ENCODE measurements at places on chromosomes 7 and 10.

DNA sequence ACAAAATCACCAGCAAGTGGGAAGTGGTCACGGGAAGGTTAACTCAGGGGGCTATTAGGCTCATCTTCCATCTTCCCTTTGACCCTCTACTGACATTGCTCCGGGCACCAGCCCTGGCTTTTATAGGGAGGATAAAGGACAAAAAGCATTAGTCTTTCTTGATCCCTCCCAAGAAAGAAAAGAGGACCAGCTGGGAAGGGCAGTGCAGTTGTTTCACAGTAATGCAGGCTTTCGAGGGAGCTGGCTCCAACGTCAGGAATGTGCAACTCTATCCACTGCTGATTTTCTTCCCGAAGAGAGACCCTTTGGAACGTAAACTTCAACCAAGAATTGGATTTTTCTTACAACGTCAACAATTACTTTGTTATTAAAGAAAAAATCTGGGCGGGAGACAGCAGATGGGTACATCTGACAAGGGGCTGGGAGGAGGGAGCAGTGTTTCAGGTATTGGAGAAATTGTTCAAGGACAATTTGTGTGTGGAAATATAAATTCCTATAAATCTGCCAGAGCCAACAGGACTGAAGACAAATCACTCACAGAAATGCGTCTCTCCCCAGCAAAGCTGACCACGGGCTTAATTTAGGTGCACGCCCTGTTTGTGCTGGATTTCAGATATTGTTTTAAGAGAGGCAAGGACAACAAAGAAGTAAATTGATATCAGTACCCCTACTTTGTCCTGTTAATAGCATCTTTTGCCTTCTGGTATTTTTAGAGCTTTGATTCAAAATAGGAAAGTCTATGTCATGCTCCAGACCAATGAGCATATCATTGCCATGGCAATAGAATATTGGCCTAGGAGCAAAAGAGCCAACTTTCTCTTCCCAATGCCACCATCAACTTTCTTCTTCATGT lies 23.4 kb upstream of the ARID5B start:
- DNase-seq: no peak

DNA sequence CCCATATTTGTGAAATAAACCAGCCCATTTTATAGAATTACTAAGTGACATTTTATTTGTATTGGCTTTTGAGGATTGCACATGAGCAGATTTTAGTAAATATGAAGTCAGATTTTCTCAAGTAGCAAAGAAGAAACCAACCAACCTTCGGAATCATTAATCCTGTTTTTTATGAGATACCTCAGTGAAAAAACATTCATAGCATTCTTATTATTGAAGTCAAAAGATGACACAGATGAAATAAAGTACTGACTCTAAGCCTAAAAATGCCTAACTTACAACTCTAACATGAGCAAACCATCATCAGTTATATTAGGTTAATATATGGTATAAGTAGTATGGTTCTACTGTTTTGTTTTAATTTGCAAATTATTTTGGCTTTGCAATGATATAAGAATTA lies 59.9 kb upstream of the AGBL3 start:
- DNase-seq: no peak

DNA sequence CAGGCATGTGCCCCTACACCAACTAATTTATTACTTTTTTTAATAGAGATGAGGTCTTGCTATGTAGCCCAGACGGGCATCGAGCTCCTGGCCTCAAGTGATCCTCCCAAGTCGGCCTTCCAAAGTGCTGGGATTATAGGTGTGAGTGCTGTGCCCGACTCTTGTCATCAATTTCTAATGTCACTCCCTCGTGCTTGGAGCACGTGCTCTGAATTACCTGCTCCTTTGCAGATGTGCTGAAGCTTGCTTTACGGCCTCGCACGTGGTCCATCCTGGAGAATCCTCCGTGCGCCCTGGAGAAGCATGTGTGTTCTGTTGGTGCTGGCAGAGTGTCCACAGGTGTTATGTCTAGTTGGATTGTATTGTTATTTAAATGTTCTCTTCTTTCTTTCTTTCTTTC lies 11.8 kb upstream of the UBE3C start:
- no peak for DNase-seq

DNA sequence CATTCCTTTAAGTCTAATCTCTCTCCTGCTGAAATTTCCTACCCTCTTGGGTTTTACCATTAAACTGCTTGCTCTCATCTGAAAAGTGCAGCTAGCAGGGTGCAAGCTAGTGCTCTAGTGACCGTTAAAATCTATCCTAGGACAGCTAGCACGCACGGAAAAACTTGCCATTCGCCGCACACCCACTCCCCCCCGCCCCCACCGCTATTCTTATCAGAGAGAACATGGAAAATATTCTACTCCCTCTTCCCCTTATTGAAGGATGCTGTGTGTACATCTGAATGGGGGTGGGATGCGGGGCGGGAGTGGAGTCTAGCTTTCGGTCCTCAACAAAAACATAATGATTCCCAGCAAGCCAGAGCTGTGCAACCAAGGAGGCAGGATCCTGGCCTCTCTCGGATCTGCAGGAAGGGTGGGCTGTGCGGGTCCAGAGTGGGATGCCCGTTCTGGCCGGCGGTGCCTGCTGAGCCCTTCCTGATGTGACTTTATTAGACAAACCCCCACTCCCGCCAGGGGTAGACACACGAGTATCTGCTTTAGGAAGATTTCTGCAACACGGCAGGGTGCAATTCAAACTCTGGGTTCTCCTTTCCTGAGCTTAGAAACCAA lies 1.1 kb upstream of the ADRA2A start:
- DNase-seq: no peak

DNA sequence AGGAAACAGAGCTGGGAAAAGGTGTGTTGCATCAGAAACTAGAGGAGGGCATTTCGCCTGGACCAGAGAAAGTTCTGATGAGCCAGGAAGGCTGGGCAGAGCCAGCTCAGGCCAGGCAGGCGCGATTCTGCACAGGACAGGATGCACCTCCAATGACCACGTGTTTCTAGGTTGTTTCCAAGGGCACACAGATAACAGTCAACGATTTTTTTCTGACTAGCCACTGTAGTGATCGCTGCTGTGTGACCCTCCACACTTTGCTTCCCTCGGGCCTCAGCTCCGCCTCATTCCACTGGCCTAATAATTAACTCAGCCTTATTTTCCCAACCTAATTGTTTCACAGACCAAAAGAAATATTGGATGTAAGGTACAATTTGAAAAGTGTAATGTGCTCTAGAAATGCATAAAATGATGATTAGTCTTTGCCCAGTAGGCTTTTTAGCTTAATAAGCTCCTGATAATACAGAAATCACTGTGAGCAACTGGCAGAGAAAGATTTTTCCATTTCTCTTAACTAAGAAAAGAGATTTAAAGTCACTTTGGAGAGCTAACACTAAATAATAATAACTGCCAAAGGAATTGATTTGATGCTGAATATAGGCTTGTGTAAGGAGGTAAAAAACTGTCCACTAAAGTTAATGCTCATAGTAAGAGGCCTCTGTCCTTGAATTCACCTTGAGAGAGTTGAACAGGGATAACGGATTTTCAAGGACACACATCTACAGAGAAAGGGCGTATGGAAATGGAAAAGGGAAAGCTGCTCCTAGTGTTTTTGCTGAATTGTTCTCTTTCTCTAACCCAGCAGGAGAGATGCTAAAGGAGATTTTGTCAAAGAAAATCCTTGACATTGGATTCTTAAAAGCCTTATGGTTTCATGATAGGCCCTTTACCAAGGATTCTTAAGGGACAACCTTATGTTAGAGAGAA lies 291.0 kb upstream of the C7orf33 start:
- DNase-seq: no peak

DNA sequence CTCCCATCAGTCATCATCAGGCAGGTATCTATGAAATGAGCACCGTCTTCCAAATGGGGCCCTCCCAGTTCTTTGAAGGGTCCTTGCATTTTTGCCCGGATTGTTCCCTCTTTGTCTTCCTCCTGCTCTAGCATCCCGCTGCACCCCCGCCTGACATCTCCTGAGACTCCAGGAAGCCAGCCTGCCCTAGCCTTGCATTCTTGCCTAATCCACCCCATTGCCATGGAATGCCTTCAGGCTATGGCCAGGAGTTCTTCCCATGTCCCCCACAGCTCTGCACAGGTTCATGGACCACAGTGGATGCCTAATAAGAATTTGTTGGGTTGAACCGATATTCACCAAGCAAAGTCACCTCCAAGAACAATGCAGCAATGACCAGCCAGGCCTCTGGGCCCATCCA lies 62.1 kb downstream of the ZMIZ1 start:
- DNase-seq: no peak

DNA sequence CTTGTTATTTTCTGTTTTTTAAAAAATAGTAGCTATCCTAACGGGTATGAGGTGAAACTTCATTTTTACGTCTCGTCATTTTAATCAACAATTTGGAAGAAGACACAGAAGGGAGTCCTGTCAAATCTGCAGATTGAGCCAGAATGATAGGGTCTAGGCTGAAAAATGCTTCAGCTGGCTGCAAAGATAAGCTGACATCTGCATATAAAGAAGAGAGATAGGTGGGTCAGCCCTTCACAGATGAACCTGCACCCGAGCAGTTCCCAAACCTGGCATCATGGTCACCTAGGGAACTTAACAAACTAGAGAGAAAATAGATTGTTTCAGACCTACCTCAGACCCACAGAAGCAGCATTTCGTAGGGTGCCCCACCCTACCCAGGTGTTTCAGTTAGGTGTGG lies 35.2 kb upstream of the BMPR1A start:
- DNase-seq: no peak

DNA sequence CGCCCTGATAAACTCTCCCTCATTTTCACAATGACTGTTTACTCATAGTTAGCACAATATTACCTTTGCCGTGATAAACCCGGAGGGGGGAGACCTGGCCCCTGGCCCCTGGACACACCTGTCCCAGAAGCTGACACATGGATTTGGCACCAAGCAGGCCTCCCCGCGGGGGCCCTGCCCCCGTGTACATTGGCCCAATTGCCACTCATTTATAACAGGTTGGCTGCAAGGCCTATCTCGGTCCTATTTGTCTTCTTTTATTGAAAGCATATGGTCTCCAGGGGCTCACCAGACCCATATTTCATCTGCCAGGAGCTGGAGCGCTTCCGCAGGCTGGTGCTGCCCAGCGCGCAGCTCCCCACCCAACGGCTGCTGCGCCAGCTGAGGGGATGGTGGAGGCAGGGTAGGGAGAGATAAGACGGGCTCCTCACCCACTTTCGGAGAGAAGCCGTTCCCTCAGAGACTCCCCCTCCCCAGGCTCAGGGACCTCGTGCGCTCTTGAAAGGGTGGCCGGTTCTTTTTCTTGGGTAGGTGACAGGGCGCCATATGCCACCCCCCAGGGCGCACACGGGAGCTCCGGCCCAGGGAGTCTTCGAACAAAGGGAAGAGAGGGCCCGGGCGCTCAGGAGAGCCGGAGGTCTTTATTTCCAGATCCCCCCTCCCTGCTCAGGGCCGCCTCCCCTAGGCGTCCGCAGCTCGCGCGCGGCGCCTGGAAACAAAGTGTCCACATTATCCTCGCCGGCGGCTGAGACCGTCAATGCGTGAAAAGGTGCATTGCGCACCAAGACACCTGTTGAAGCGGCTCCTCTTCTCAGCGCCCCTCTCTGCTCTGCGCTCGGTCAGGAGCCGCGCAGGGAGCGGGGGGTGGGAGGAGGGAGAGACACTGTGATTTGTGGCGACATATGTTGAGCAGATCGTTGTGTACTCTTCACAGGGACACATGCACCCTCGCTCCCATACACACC lies 4.3 kb upstream of the NEUROG3 start:
- DNase-seq: no peak

GRCh38 chr7:44105832-44106231 lies 1.7 kb downstream of the AEBP1 start:
- no peak for DNase-seq

GRCh38 chr10:48251525-48252353 lies 22.8 kb downstream of the FRMPD2 start:
- DNase-seq: no peak

DNA sequence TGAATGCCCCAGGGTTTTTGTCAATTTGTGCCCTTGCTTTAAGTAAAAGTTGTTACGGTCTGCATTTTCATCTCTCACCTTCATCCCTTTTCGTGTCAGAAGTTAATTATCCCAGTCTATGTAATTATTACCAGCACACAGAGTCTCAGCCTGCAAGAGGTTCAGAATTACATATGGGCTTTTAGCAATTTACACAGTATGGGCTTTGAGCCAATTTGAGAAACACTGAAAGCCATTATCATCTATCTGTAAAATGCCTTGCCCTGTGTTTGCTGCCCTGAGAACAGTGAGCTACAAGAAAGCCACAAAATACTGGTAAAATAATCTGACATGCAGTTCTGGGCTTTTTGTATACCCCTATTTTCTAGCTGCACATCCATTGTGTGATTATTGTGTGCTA lies 125.6 kb upstream of the STEAP4 start:
- DNase-seq: no peak

GRCh38 chr10:9786101-9786500 lies 1231.6 kb upstream of the CELF2 start:
- DNase-seq: no peak

- DNase-seq: peak; percentile 41
Measured at GRCh38 chr10:28668363-28669226, 8.7 kb upstream of the BAMBI start.

GRCh38 chr10:86711513-86712316 lies 43.4 kb downstream of the LDB3 start:
- DNase-seq: peak; percentile 60

GRCh38 chr7:79785556-79785955 lies 332.1 kb upstream of the MAGI2 start:
- DNase-seq: no peak

- no peak for DNase-seq
Measured at GRCh38 chr7:41114131-41114530, 588.8 kb downstream of the INHBA start.

GRCh38 chr10:32005050-32005449 lies 51.2 kb downstream of the KIF5B start:
- peak; percentile 48 for DNase-seq

DNA sequence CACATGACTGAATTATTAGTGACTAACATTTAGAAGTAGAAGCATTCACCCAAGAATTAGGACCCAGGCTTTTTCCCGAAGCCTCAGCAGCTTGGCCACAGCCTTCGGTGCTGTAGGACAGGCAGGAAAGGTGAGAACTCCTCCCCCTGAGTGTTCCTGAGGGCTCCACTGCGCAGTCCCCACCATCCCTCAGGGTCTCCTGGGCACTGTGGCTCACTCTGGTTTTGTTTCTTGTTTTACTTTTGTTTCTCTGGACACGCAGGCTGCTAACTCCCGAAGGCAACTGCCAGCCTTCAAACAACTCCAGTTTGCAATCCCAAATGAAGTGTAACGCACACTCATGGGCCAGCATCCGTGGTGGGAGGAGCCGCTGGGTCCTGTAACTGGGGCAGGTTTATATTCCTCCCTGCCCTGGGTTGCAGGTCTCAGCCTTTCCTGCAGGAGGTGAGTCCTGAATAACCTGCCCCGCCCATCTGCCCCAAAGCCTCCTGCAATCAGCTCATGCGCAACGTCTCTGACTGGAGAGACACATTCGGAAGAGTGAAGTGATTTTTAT lies 492.9 kb downstream of the PTPRN2 start:
- DNase-seq: no peak

- no peak for DNase-seq
Measured at GRCh38 chr7:151864081-151864480, 12.8 kb downstream of the PRKAG2 start.

GRCh38 chr10:72421885-72422540 lies 67.3 kb upstream of the DNAJB12 start:
- no peak for DNase-seq
